HTR-8/SVneo (cell line): ENCODE measurements at places on chromosomes 4 and X.

GRCh38 chrX:154724993-154725756 is 25.7 kb downstream of the GAB3 start:
- no peak for DNase-seq

- DNase-seq, result peak; percentile 2
Measured at GRCh38 chr4:78939667-78940008, 400 bp upstream of the PAQR3 start.

- no peak for DNase-seq
Measured at GRCh38 chr4:19026281-19026680, 1004.7 kb upstream of the LCORL start.

GRCh38 chr4:4595252-4595651 is 53.4 kb upstream of the STX18 start:
- no peak for DNase-seq

- DNase-seq, result peak; percentile 54
Measured at GRCh38 chrX:40471965-40472648, 108.7 kb upstream of the ATP6AP2 start.

DNA sequence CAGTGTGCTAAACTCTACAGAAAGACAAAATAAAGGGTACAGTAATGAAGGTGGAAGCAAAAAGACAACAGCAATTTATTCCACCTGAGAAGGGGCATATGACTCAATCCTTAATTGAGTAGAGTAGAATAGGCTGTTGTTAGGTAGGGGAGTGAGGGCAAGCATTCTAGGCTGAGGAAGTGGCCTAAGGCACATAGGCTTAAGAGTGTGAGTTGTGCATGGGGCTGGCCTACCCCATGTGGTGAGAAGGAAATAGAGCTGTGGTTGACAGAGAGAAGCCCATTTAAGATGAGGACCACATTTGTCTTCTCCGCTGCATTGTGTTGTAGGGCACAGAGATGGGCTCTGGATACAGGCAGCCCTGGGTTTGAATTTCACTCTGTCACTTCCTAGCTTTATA is 3.4 kb upstream of the ZCCHC18 start:
- no peak for DNase-seq
